ENCODE measurements at places on chromosomes 12 and 14.

GRCh38 chr12:112557951-112558630 lies 139.3 kb downstream of the PTPN11 start:
- H3K4me3 ChIP-seq: no peak overlapping the region
- H3K27me3 ChIP-seq: no peaks in the 10 kb centered on the region
- no peak for DNase-seq
- H3K4me1 ChIP-seq: no peaks in the 10 kb centered on the region
- H3K36me3 ChIP-seq: no peaks in the 10 kb centered on the region
- no peak overlapping the region for H3K27ac ChIP-seq

DNA sequence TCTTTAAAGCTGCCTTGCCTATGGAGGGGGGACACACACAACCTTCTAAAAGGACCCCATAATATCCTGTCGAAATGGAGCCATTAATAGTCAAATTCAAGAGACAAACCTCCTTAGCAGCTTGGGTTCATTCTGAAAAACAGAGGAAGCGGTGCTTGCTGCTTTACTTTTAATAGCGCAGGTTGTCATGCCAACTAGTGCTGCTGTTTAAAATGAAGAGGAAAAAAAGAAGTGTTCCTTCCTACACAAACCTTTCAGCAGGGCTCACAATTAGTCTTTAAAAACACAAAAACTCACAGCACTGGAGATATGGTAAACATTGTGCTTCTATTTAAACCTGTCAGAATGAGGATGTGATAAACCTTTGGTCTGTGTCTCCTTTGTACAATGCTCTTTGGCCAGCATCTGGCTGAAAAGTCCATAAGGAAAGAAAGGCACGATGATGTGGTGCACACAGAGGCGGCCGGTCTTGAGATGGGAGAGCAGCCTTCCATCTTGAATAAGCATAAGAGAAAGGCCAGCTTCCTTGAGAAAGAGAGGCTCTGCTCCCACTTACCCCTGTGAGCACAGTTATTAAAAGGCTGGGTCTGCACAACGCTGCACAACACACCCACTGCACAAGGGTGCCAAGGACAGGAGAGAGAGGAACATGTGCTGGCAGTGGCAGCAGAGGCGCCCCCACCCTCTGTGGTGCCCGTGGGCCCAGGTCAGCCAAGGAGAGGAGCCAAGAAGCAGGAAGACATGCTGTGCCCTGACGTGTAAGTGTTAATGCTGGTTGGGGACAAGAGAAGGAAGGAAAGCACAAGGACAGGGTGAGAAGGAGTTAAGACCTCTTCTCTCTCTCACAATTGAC lies 144.6 kb downstream of the TTC7B start:
- no peaks in the 10 kb centered on the region for H3K36me3 ChIP-seq
- no peak overlapping the region for H3K4me3 ChIP-seq
- DNase-seq: no peak
- no peaks in the 10 kb centered on the region for H3K27me3 ChIP-seq
- H3K27ac ChIP-seq: no peak overlapping the region

- DNase-seq: no peak
- no peaks in the 10 kb centered on the region for H3K4me1 ChIP-seq
- H3K36me3 ChIP-seq: no peaks in the 10 kb centered on the region
- no peak overlapping the region for H3K4me3 ChIP-seq
Observed at GRCh38 chr12:113420996-113421595, 1.1 kb upstream of the SDSL start.

DNA sequence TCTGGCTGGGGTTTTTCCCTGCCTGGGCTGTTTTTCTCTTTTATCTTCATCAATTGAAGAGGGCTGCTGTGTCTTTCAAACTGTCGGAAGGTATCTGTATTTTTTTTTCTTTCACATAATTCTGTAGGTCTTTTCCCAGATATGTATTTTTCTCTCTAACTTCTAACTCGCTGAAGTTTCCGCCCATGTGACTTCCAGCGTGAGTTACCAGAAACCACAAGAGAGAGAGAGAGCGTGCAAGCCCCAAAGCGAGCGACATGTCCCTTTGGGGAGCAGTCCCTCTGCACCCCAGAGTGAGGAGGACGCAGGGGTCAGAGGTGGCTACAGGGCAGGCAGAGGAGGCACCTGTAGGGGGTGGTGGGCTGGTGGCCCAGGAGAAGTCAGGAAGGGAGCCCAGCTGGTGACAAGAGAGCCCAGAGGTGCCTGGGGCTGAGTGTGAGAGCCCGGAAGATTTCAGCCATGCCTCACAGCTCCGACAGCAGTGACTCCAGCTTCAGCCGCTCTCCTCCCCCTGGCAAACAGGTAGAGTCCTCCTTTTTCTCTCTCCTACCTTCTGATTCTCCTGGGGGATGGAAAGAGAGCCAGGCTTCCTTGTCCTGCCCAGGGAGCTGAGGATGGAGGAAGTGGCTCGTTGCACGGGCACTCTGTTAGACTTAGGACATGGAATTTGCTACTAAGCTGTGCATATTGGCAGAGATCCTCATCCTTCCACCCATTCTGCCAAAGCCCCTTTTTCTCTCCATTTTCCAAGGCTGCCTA lies at the start of gene BATF:
TSS of gene BATF (plus strand) at position 246 of the 759 bp plus-strand sequence. CDS start at position 460, 214 bp downstream.
- peaks cover 11% of the 10 kb centered on the region for H3K4me1 ChIP-seq
- DNase-seq: no peak
- H3K36me3 ChIP-seq: no peaks in the 10 kb centered on the region
- H3K27ac ChIP-seq: no peak within 1 kb of the TSS

Data from RWPE2 (cell line).